ENCODE measurements at places on chromosomes 7 and 10.

DNA sequence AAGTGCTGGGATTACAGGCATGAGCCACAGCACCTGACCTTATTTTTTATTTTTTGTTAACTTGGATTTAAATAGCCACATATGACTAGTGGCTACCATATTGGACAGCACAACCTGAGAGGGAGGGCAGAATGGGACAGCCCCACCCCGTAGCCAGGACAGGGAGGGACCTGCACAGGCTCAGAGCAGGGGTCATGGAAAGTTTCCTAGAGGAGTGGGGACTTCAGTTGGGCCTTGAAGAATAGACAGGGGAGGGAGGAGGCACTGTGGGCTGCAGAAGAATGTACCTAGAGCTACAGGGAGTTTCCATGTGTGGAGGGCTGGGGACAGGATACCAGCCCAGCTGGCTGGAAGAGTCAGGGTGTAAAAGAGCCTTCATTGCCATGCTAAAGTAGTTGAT, 8.8 kb downstream of the TRIM8 start:
- no peak for DNase-seq

DNA sequence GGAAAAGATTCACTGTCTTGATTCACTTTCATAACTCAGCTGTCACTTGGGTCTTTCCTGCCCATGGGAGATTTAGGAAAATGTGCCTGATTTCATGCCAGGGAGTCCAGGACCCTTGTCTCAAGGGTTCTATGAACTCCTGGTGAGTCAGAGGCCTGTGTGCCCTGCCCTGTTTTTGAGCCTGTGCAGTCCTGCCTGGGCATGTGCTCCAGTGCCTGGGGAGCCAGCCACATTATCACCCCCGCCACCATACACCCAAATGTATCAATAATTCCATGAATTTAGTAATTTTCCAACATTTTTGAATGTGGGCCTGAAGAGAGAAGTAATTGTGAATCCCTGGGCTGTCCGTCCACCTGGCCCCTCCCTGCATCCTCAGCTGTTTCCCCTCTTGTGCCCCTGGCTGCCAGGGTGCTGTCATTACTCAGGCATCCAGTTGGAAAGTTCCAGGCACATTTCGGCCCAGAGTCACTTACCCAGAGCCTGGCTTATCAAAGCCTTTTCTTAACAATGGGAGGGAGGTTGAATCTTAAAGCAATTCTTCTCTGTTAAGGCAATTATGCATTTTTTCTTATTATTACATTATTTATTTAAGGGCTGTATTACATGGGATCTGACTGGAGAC, 287.8 kb upstream of the CDC14C start:
- no peak for DNase-seq

GRCh38 chr7:102874166-102874829, 38.5 kb upstream of the LRRC17 start:
- peak; percentile 56 for DNase-seq

GRCh38 chr7:117086788-117087187, 133.5 kb downstream of the ST7 start:
- DNase-seq: no peak

- DNase-seq: no peak
Observed at GRCh38 chr10:635088-635861, 54.2 kb downstream of the DIP2C start.

GRCh38 chr10:6601246-6601805, 21.2 kb upstream of the PRKCQ start:
- DNase-seq: no peak

DNA sequence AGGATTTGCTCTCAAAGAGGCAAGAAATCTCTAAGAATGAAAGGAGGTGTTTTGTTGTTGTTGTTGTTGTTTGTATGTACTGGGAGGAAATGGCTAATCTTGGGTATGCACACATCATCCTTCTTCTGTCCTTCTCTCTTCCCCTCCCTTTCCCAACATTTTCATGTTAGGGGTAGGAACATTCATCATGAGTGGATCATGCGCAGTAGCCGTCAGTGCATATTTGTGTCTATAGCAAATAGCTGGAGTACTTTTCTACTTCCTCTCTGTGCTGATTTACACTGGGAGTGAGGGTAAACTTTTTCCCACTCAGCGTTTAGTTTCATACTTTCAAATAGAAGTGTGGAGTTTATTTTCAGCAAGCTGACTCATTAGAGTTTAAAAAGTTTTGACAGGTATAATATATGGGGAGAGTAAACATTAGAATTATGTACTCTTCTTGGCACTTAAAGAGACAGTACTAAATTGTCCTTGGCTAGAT, 80.5 kb upstream of the PRKG1 start:
- DNase-seq: no peak

GRCh38 chr7:13778967-13779366, 210.5 kb downstream of the ETV1 start:
- DNase-seq: no peak

DNA sequence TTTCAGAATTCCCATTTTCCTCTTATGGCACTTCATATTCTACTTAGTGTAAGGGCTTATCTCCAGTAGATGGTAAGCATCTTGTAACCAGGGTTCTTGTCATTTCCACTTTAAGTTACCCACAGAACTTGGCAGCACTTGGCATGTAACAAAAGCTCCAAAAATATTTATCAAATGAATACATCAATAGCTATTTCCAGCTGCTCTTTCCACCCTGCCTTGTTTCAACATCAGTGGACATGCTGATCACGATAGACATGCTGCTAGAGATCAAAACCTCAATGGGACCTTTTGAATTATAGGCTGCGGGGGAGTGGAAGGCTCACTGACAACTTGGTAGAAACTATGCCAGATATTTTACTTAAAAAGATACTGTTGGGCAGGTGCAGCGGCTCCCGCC, 32.9 kb downstream of the HOXA1 start:
- no peak for DNase-seq

DNA sequence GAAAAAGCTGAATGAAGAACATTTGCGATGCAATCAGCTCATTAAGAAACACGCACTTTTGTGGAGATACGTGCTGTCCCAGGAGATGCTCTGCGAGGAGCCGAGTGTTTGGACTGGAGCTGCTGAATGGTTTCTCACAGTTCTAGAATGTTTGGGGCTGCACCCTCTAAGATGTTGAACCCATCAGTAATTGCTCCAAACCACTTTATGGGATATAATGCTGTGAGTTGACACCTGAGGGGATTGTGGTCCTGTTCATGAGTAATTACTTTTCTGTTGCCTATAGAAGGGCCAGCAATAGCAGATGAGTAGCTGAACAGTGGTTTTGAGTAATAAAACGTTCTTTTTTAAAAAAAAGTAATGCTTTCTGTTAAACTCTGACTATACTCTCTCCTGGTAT, 63.1 kb downstream of the IKZF1 start:
- DNase-seq: no peak

GRCh38 chr10:129411772-129412171, 55.3 kb upstream of the MGMT start:
- no peak for DNase-seq

- no peak for DNase-seq
Observed at GRCh38 chr10:98959379-98959778, 276.3 kb downstream of the HPSE2 start.

GRCh38 chr10:48788554-48788953, 103.9 kb downstream of the WDFY4 start:
- DNase-seq: no peak
